Stimulated activated CD4-positive, alpha-beta T cell treated with anti-CD3 and anti-CD28 coated beads, Interleukin-2, amount 100 ng/mL, for 4 hours (primary cell): ENCODE measurements at places on chromosomes 1 and 21.

- no peak for DNase-seq
Observed at GRCh38 chr21:34882719-34883131, 166.4 kb downstream of the RUNX1 start.

GRCh38 chr1:15176898-15177665 lies 23.5 kb downstream of the TMEM51 start:
- DNase-seq = no peak

DNA sequence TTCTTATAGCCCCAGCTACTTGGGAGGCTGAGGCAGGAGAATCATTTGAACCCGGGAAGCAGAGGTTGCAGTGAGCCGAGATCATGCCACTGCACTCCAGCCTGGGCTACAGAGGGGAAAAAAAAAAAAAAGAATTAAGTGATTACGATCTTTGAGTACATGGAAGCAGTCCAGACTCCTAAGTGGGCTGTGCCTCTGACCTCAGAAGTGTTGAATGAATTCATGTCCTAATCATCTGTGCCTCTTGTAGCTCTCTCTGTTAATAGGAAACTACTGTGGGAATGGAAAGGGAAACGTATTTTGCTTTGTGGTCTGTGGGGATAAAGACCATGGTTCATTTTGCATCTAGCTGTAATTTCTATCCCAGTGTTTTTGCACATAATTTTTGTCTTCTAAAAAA lies 8.4 kb upstream of the IVNS1ABP start:
- DNase-seq = no peak

DNA sequence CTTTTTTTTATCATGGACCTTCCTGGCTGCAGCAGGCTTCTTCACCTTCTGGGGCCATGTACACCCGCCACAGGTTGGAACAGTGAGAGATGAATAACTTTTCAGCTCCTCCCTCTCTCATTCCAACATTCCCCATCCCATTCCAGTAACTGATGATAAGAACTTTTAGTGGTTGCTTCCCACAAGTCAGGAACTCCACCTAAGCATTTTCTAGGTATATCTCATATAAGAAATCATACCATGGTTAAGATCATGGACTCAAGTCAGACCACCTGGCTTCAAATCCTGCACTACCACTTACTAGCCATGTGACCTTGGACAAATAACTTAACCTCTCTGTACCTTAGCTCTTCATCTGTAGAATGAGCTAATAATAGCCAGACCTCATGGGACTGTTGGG lies 42.5 kb upstream of the RGS8 start:
- no peak for DNase-seq

DNA sequence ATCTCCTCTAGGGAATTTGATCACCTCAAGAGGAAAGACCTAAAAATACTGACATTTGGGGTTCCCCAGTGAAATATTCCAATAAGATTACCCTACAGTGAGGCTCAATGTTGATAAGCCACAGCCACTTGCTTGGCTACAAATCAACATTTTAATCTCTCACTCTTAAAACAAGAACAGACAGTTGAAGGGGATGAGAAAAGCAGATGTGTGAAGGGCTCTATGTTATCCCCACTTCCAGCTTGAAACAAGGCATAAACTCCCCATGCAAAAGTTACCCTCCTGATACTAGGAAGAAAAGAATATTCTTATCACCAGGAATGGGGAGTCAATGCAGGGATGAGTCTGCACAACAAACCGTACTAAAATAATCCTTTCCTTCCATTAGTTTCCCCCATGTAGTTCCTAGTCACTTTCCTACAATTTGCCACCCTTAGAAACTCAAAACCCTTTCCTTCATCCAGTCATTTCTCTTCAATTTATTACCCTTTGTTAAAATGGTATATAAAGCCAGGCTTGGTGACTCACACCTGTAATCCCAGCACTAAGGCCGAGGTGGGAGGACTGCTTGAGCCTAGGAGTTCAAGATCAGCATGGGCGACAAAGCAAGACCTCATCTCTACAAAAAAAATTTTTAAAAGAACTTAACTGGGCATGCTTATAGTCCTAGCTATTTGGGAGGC lies 29.5 kb downstream of the LPGAT1 start:
- DNase-seq = no peak

DNA sequence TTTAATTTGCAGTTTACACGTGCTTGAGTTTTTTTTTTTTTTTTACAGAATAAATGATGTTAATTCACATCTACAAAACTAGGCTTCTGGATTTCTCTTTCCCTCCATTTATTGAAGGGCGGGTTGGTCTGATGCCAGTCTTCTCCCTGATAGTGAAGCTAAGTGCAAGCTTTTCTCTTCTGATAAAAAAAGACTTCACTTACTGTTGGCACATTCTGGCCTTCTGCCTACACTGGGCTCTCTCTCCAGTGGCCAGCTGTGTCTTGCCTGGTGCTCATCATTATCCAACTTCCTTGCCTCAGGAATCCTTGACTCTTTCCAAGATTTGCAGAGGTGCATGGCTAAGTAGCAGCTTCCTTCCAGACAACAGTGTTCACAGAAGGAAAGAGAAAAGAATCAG lies 7.6 kb upstream of the RAP1A start:
- no peak for DNase-seq

GRCh38 chr1:29518183-29518835 lies 282.0 kb downstream of the PTPRU start:
- DNase-seq = no peak

DNA sequence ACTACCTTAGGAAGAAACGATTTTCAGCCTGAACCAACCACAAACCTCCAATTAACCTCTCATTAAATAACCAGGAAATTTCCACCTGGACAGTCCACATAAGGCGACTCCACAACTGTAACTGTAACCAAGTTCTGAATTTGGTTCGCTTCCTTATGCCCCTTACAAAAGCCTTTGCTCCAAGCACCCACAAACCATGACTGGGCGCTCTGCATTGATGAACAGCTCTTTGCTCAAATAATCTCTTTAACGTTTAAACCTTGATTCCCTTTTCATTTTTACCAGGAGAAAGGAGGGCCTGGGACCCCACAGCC lies 38.2 kb upstream of the ZNF124 start:
- DNase-seq = no peak

GRCh38 chr21:32702702-32703101 lies 25.1 kb downstream of the SYNJ1 start:
- DNase-seq = no peak
